ENCODE measurements at places on chromosomes 12 and 14.

DNA sequence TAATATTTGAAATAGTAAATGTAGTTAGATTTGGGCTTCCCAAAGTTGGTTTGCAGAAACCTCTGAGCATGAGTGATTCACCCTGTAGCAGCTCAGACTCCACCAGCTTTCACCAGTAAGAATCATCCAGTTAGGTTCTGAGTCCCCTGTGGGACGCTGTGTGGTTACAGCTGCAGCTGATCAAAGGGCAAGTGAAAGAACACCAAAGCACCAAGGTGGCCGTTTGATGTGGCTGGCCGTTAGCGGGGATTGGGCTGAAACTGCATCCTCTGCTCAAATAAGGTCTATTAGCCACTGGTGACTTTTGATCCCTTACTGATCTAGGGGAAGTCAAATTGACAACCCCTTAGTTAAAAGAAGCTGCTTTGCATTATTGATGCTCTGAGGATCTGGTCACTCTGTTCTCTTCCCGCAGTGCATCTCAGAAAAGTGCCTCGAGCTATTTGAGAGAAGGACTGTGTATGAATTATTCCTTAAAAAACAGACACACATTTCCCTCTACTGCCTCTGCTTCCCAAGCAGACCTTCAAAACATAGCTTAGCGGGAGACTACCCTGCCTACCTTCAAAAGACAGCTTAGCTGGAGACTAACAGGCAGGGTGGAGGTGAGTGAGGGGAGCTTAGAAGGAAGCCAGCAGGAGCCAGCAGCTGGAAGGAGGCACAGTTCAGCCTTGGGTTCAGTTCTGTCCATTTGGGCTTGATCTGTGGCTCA is 3.7 kb downstream of the ABHD12B start:
- DNase-seq: peak; percentile 20

DNA sequence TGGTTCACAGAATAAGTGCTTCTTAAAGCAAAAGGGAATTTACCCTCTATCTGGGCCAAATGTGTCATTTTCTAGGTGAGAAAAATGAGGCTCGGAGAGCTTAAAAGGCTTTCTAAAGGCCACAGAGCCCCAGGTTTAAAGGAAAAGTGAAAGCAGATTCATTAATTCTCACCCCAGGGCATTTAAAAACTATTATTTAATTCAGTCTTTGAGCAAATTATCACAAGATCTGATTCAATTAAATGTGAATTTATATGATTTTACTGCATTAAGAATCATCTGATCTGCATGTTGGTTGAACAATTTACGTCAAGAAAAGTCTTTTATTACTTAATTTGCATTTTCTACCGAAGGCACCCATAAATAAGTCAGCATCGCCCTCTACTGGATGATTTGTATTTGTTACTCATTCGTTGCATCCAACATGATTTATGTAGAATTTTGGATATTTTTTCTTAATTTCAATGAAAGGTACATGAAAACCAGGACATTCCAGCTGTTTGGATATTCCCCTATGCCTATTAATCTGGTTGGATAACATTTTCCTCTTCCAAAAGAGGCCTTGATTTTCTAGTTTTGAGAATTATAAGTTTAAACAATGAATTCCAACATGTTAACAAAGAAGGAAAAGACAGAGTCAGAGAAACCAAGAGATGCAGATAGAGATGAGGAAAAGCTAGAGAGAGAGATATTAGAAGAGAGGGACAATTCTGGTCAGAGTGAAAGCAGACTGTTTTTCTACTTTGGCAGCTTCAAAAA is 19.1 kb upstream of the DHRS7 start:
- peak; percentile 59 for DNase-seq

- no peak for DNase-seq
Measured at GRCh38 chr14:48731260-48731659, 854.9 kb downstream of the RPS29 start.

- no peak for DNase-seq
Measured at GRCh38 chr14:100569734-100570286, 17.4 kb downstream of the BEGAIN start.

DNA sequence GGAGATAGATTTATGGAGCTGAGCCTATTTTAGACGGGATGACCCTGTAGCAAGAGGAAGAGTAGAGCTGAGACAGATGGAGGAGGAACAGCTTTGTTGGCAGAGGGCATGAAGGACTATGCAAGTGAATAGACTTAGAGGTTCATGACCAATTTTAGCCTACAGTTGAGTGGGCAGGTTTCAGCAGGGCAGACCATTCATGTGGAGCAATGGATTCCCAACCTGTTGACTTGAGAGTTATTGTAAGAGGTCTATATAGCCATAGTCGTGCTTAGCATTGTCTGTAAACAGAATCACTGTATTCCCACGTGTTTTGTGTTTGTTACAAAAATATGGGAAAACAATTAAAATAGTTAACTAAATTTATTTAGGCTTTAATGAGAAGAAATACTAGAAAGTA is 116.8 kb downstream of the CFAP54 start:
- no peak for DNase-seq

DNA sequence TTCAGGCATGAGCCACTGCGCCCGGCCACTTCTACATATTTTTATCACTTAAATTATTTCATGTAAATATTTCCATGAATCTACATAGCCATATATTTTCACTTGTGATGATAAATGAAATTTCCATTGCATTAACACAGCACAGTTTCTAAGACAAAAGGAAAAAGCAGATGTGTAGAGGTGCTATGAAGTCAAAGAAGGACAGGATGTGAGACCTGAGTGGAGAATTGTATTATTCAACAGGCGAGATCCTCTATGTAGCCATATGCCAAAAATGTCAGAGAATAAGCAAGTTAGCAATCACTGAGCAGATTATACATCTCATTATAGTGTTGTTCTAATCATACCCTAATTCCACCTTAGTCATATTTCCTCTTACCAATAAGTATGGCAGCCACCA is 38.1 kb downstream of the ATF7 start:
- no peak for DNase-seq

- DNase-seq: no peak
Measured at GRCh38 chr14:76350671-76351070, 25.3 kb upstream of the ESRRB start.

GRCh38 chr12:127898616-127899015 is 368.4 kb upstream of the TMEM132C start:
- DNase-seq: no peak

GRCh38 chr14:49408187-49408933 is 177.8 kb downstream of the RPS29 start:
- no peak for DNase-seq

- no peak for DNase-seq
Measured at GRCh38 chr12:50249464-50250182, 33.7 kb downstream of the LIMA1 start.

GRCh38 chr14:57066887-57067513 is 201.7 kb downstream of the EXOC5 start:
- DNase-seq: peak; percentile 3

GRCh38 chr12:6946033-6946919 is 2.5 kb downstream of the C12orf57 start:
- no peak for DNase-seq

GRCh38 chr14:69625299-69626131 is 14.1 kb downstream of the SUSD6 start:
- no peak for DNase-seq

All from fibroblast of skin of abdomen (primary cell).